Activated B cell treated with CpG ODN at 0.5 μM for 24 hours (primary cell): ENCODE measurements at places on chromosomes 11 and 22. TPM values are rescaled to one million over a fixed set of nuclear protein-coding genes. Genes with fewer than 3 reads are reported as not detected.
A peak's percentile ranks its signal among the peaks of the same experiment; 100 is the strongest.

DNA sequence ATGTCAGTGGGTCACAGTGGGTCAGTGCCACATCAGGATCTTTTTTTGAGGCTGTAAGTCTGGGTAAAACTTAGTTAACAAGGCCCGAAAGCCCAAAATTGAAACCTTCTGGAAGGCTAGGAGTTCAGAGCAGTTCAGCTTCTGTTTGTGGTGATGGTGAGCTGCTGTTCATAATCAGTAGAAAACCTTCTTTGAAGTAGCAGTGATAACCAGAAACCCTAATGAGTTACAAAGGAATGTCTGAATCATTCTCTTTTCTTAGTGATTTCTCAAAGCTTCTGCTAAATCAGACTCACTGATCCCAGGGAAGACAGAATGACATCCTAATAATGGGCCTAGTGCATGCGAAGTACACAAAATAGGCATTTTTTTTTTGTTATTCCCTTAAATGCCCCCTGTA lies 124.7 kb downstream of the PARVA start:
- no peaks in the 10 kb centered on the region for H3K4me1 ChIP-seq
- no peaks in the 10 kb centered on the region for H3K27me3 ChIP-seq
- H3K27ac ChIP-seq: no peak overlapping the region
- DNase-seq: no peak
- H3K4me3 ChIP-seq: no peak overlapping the region

DNA sequence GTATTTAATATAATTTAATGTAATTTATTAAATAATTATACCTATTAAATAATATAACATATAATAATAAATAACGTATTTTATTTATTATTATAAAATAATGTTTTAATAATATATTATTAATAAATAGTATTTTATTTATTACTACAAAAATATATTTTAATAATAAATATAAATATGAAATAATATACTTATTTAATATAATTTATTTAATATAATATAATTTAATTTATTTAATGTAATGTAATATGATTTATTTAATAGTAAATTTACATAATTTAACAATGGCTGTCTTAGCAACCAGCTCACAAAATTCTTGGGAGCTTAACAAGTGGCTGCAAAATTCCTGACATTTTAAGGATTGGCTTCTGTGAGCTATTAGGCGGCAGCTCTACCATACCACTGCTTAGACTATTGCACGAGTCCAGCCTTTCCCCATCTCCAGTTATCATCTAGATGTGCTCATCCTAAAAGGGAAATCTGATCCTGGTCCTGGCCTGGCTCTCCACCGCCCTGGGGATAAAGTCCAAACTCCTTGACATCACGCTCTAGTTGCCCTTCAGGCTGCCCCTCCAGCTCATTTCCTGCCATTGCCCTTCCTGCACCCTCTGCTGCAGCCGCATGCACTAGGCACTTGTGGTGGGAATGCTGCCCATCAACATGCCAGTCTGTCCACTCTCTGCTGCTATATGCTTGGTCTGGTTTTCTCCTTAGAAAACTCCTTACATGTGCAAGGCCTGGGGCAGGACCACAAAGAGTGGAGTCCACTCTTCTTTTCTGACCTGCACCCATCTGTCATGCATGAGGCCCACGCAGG lies 9.8 kb downstream of the MMP20 start:
- H3K27ac ChIP-seq: no peak overlapping the region
- no peak for DNase-seq
- H3K36me3 ChIP-seq: no peaks in the 10 kb centered on the region
- H3K4me3 ChIP-seq: no peak overlapping the region

DNA sequence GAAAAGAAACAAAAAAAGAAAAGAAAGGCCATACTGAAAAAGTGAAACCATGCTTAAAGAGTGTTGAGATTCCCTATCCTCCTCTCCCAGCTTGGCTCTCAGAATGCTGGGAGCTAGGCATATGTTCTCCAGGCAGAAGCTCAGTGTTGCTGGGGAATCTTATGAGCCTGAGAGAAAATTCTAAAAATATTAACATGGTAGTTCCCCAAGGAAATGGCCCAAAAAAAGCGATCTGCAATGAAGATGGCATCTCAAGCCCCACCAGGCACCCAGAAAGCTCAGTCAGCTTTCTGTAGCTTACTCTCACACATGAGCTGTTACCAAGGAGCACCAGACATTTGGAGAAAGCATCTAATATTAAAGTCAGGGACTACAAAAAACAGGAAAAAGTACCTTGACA lies 94.5 kb downstream of the CD44 start:
- peaks cover 30% of the 10 kb centered on the region for H3K4me1 ChIP-seq
- no peaks in the 10 kb centered on the region for H3K27me3 ChIP-seq
- no peak overlapping the region for H3K4me3 ChIP-seq
- H3K27ac ChIP-seq: peak overlapping the region; percentile 67

- H3K4me1 ChIP-seq: peaks cover 3% of the 10 kb centered on the region
- peaks cover 17% of the 10 kb centered on the region for H3K27me3 ChIP-seq
- no peak overlapping the region for H3K27ac ChIP-seq
- no peaks in the 10 kb centered on the region for H3K36me3 ChIP-seq
- H3K4me3 ChIP-seq: no peak overlapping the region
- DNase-seq: no peak
These were observed 9.8 kb upstream of the ARHGEF17 start for GRCh38 chr11:73298233-73298632.

DNA sequence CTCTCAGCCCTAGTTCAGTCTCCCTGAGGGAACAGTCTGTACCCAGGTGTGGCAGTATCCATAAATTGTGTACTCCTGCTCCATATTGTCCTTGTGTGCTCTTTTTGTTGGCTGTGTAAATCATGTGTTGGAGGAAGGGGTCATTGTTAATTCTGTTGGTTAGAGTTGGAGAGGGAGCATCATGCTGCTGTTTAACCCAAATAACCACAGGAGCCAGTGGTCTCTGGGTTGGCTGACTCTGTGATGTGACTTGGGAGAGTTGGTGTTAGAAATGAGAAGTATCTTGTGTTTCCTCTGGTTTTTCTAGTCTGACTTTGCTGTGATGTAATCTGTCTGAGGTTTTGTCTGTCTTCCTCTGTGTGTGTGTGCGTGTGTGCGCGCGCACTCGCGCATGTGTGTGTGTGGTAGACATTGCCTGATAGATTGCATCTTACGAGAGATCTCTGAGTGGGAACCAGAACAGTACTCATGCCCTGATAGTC lies 30.5 kb downstream of the CTNND1 start:
- peaks cover 73% of the 10 kb centered on the region for H3K4me1 ChIP-seq
- peaks cover 20% of the 10 kb centered on the region for H3K36me3 ChIP-seq
- peak; percentile 71 for DNase-seq
- H3K27me3 ChIP-seq: no peaks in the 10 kb centered on the region

DNA sequence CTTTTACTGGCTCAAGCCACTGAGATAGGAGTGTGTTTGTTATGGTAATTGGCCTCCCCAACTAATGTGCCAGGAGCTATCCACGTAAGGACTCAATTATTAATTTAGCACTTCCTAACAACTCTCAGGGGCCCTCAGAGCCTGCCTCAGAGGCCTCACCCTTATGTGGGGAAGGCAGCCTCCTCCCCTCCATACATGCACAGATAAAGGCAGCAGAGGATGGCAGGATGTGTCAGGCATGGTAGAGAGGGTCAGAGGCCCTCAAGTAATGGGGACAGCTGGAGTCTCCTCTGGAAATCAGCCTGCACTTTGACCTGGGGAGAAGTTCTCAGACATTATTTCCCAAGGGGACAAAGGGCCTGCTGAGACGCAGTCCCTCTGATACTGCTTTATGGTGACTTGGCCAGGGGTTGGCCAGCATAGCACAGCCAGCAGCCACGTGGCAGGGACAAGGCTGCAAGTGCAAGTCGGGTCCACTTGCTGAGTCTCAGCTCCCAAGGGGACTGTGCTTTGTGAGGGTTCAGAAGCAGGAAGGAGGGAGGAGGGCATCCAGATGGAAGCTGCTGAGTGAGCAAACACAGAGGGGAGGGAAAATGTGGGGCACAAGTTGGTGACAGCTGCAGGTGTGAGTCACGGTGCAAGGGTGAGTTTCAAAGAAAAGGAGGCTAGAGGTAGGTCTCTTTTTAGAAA lies 17.0 kb downstream of the MOGAT2 start:
- H3K4me1 ChIP-seq: no peaks in the 10 kb centered on the region
- no peak overlapping the region for H3K27ac ChIP-seq
- peaks cover under 1% of the 10 kb centered on the region for H3K27me3 ChIP-seq
- no peaks in the 10 kb centered on the region for H3K36me3 ChIP-seq

- peaks cover 2% of the 10 kb centered on the region for H3K27me3 ChIP-seq
- H3K36me3 ChIP-seq: peaks cover 31% of the 10 kb centered on the region
- H3K4me1 ChIP-seq: peaks cover 28% of the 10 kb centered on the region
- no peak for DNase-seq
These were observed at the start of gene DLG2 for GRCh38 chr11:85627332-85627997. Gene DLG2, minus strand, starts transcription at chr11:85627344.

- H3K4me3 ChIP-seq: no peak overlapping the region
- H3K36me3 ChIP-seq: no peaks in the 10 kb centered on the region
- H3K4me1 ChIP-seq: peaks cover 10% of the 10 kb centered on the region
- no peaks in the 10 kb centered on the region for H3K27me3 ChIP-seq
These were observed 10.4 kb upstream of the PPARA start for GRCh38 chr22:46139895-46140350.

- H3K27me3 ChIP-seq: no peaks in the 10 kb centered on the region
- H3K27ac ChIP-seq: no peak overlapping the region
- H3K36me3 ChIP-seq: no peaks in the 10 kb centered on the region
These were observed 284.4 kb upstream of the MTNR1B start for GRCh38 chr11:92685049-92685448.

DNA sequence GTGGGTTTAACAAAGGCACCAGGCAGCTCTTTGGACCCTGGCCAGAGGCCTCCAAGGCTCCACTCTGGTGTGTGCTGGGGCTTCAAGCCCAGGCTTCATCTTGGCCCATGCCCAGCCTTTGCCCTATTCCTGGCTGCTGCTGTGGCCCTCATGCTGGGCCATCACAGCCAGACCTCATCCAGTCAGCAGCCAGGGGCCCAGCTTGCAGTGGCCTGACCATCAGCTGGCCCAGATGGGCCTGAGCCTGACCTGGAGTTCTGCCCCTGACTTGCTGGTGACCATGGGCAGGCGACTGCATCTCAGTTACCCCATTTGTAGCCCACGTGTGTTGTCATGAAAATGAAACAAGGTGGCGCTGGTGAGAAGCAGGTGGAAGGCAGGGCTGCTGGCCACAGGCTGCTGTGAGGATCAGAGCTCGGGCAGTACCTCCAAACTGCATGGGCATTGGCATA lies 76.1 kb downstream of the MED15 start:
- peaks cover 76% of the 10 kb centered on the region for H3K36me3 ChIP-seq
- H3K4me1 ChIP-seq: no peaks in the 10 kb centered on the region
- H3K27ac ChIP-seq: no peak overlapping the region
- no peaks in the 10 kb centered on the region for H3K27me3 ChIP-seq
- DNase-seq: no peak

DNA sequence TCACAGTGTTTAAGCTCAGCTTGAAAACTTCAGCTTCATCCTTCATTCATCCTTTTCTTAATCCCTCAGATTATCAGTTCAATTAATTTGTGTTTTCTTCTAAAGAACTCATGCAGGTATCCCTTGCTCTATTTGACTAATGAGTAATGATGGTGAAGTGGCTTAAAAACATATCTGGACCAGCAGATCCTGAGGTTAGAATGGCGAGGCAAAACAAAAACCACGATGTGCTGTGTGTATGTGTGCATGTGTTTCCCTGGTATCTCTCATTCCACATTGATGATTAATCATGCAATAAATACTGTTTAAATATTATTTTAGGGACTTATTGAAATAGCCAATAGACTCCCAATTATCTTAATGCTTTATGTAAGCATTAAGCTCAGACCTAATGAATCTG lies 437.0 kb downstream of the DYNC2H1 start:
- no peaks in the 10 kb centered on the region for H3K4me1 ChIP-seq
- no peaks in the 10 kb centered on the region for H3K27me3 ChIP-seq
- DNase-seq: no peak
- no peaks in the 10 kb centered on the region for H3K36me3 ChIP-seq
- no peak overlapping the region for H3K27ac ChIP-seq

- H3K4me3 ChIP-seq: peak overlapping the region; percentile 62
- H3K36me3 ChIP-seq: no peaks in the 10 kb centered on the region
- no peaks in the 10 kb centered on the region for H3K27me3 ChIP-seq
- peak overlapping the region; percentile 70 for H3K27ac ChIP-seq
These were observed 100.8 kb downstream of the TRAF6 start for GRCh38 chr11:36409152-36409816.

DNA sequence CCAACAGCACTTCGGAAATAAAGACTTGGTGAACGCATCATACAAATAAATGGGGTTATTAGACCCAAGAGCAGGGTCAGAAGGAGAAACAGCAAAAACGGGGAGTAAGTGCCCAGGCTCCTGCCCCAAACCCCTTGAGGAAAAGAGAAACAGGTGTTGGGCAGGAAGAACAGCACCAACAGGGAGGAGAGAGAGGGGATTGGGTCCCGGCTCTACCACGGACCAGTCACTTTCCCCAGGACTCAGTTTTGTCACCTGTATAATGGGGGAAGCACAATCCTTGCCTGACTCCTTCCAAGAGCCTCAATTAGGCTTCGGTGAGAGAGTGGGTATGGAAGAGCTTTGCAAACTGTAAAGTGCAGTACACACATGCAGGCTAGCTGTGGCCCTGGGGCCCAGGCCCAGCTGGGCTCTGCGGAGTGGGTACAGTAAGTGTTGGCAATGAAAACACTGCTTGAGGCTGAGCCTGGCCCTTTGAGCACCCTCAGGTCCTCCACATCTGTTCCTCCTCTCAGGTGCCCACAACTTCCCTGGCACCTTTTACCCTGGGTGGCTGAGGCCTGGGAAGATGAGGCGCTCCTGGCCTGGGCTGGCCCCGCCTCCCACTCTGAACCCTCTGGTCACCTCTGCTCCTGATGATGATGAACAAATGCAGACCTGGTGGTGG lies 8.9 kb downstream of the SLC29A2 start:
- no peaks in the 10 kb centered on the region for H3K4me1 ChIP-seq
- H3K27me3 ChIP-seq: no peaks in the 10 kb centered on the region
- no peaks in the 10 kb centered on the region for H3K36me3 ChIP-seq
- H3K27ac ChIP-seq: no peak overlapping the region
- DNase-seq: no peak
- no peak overlapping the region for H3K4me3 ChIP-seq

- peaks cover 3% of the 10 kb centered on the region for H3K4me1 ChIP-seq
- no peak for DNase-seq
- no peak overlapping the region for H3K27ac ChIP-seq
- H3K4me3 ChIP-seq: no peak overlapping the region
These were observed 33.3 kb downstream of the RBFOX2 start for GRCh38 chr22:35995348-35995747.

GRCh38 chr22:49042877-49043859 lies 784.5 kb downstream of the BRD1 start:
- no peak for DNase-seq
- no peaks in the 10 kb centered on the region for H3K27me3 ChIP-seq
- H3K4me3 ChIP-seq: no peak overlapping the region
- no peak overlapping the region for H3K27ac ChIP-seq

The KIF18A gene
- total RNA-seq: 4.1 and 4.4 TPM in 2 replicates

The SHANK2 gene
- total RNA-seq: 0.24 and 0.56 TPM in 2 replicates

The GGT5 gene
- not detected in 2 replicates for total RNA-seq

The CCDC188 gene
- not detected in 2 replicates for total RNA-seq

The DENND6B gene
- total RNA-seq: 3.2 and 5.2 TPM in 2 replicates
